ENCODE measurements at places on chromosomes 7 and 10.

- no peak for DNase-seq
These were observed 104.0 kb upstream of the ZEB1 start for GRCh38 chr10:31215052-31215451.

GRCh38 chr7:4030346-4030950 is 651.6 kb upstream of the FOXK1 start:
- no peak for DNase-seq

- DNase-seq, result no peak
These were observed 140.2 kb upstream of the FRMD4A start for GRCh38 chr10:14470920-14471319.

GRCh38 chr7:138814816-138815332 is 16.9 kb upstream of the ATP6V0A4 start:
- no peak for DNase-seq

DNA sequence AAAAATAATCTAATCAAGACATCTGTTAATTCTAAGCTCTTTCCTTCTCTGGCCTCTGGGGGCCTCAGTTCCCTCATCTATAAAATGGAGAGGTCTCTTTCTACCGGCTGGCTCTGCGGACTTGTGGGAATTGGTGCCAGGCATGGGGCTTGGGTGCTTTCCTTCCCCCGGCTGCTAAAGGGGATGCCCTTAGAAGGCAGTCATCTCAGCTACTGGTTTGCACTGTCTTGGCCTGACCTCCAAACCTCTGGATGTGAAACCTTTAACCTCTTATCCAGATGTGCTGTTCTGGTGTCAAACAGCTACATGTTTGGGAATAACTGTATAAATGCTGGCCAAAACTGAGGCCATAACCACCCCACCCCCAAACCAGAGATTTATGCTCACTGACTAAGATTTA is 320.0 kb downstream of the RPS24 start:
- no peak for DNase-seq

DNA sequence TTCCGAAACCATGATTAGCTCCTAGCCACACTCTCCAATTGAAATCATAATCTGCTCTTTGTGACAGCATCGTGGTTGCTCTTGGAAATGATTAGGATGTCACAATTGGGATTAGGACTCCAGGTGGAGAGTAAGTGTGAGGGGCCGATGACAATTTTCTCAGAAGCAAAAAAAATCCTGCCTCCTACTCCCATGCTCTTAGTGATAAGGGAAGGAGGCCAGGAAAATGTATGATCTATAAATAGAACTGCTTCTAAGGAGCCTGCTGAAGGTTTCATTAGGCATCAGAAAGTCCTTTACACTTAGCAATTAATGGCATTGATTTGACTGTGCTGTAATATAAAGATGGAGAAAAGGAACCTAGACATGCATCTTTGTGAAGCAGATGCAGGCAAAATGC is 226.3 kb upstream of the AGK start:
- no peak for DNase-seq

GRCh38 chr10:124236816-124237215 is 143.4 kb upstream of the CHST15 start:
- no peak for DNase-seq

DNA sequence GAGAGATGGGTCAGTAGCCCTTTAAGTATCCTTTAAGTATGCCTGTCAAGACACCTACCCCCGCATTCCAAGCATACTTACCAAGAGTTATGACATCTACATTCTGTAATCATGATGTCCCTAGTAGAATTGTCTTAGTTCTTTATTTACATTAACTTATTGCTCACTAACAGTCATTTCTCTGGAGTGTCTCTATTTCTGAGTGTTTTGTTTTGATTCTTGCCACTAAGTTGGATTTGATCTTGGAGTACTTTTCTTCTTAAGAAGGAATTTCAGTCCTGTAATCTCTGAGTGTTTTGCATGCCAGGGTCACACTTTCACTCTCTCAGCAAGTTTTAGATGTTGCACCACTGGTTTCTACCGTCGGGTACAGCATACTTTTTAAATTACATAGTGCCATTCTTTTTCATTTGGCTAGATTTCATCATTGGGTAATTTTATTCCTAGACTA is 1053.9 kb downstream of the KCNMA1 start:
- DNase-seq, result no peak

- DNase-seq, result no peak
These were observed 35.9 kb downstream of the ADCY1 start for GRCh38 chr7:45610019-45610418.

DNA sequence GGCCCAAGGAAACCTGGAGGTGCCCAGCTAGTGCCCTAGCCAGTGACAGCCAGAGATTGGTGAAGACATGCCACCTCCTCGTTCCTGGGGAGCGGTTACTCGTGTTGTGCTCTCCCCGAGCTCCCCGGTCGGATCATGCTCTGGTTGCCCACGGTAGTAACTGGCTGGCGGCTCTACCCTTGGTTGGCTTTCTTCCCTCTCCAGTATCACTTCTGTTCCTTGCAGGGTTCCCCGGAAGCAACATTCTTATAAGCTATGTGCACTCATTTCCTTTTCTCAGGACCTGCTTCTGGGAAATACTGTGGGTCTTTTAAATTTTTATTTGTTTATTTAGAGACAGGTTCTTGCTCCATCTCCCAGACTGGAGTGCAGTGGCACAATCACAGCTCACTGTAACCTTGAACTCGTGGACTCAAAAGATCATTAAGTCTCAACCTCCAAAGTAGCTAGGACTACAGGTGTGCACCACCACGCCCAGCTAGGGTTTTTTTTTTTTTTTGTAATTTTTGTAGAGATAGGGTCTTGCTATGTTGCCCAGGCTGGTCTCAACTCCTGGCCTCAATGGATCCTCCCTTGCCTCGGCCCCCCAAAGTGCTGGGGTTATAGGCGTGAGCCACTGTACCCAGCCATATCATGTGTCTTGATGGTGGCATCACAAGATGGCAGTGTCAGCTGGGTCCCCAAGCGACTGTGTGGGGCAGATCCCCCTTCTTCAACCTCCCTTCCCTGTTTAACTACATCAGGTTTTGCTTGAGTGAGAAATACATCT is 6.9 kb upstream of the CALHM1 start:
- no peak for DNase-seq

DNA sequence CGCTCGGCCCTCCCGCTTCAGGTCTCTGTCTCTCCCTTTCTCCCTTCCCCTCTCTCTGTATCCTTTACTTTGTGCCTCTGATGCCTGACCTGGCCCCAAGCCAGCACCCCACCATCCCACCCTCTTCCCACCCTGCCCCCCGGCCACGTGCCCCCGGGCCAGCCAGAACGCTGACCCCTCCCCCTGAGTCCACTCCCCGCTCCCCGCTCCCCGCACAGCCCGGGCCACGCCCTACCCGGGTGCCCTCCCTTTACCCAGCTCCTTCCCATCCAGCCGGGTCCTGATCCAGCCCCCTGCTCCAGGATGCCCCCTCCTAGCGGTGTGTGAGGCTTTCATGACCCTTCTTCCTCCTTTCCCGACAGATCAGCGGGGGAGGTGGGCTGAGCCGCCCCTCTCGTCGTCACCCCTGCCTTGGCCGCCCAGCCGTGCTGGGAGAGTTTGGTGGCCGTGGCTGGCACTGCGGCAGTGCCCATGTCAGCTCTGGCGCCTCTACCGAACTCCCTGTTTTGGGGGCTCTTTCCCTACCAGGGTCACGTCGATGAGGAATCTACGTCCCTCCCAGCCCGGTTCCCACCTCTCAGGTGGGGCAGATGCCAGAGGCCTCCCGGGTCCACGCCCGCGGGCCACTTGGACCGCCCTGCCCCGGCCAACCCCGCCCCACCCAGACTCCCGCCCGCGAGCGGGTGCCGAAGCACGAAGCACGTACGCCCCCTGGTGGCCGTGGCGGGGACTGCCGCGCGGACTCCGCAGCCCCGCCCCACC is 127.4 kb downstream of the UBE2H start:
- peak; percentile 97 for DNase-seq

DNA sequence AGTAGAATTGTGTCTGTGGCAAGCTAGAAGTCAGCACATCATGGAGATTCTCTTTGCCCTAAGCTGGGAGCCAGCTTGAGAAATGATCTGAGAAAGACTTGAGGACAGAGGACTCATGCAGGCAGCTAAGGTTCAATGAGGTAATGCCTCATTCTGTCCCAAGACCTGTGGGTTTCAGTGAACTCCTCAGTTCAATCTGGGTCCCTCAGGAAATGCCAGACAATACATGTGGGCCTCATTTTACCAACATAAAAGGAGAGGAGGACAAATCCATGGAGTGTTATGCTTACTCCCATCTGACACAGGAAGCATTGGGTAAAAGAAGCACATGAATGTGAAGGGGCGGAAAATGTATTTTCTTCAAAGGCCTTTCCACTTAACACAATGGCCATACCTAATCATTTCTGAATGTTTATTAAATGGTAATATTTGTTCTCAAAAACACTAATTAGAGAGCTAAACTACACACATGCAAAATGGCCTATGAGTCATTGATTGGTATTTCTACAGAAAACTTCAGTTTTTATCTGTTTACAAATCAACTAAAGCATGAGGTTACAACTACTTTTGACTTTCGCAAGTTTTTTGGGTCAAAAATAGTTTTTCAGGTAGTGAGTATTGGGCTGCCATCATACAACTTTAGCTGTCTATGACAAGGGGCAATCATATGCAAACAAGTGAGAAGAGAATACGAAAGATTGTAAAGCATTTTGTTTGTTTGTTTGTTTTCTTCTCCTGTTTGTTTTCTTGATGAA is 205.3 kb downstream of the CHRM2 start:
- no peak for DNase-seq

DNA sequence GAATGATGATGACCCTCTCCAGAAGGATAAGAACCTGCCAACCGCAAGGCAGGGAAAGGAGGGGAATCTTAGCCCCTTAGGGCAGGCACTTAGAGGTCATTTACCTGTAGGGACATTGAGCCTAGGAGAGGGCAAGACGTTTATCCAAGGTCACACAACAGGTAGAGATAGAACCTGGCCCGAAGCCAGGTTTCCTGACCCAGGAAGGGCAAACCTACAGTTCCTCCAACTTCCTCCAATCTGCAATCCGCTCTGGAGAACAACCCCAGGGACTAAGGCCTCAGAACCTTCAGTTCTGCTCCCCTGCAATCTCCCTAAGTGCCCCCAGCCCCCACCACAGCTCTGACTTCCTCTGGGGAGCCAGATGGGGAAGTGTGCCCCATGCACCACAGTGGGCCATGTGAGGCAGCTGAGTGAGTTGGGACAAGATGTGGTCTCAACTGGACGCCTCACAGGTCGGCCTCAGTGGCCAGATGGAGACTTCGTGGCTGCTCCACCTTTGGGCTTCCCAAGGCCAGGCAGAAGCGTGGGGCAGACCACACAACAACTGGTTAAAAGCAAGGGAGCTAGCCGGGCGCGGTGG is 1.4 kb upstream of the PSAP start:
- no peak for DNase-seq

- no peak for DNase-seq
These were observed 866.3 kb downstream of the ANKRD7 start for GRCh38 chr7:119090851-119091250.

DNA sequence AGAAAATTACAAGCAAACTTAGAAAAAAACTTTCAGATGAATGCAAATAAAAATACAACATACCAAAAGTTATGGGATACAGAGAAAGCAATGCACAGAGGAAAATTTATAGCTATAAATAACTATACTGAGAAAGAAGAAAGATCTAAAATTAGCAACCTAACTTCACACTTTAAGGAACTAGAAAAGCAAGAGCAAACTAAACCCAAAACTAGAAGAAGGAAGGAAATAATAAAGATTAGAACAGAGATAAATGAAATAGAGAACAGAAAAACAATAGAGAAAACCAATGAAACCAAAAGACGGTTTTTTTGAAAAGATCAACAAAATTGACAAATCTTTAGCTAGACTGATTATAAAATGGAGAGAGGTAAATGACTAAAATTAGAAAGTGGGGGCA is 9.6 kb upstream of the STRA8 start:
- no peak for DNase-seq

DNA sequence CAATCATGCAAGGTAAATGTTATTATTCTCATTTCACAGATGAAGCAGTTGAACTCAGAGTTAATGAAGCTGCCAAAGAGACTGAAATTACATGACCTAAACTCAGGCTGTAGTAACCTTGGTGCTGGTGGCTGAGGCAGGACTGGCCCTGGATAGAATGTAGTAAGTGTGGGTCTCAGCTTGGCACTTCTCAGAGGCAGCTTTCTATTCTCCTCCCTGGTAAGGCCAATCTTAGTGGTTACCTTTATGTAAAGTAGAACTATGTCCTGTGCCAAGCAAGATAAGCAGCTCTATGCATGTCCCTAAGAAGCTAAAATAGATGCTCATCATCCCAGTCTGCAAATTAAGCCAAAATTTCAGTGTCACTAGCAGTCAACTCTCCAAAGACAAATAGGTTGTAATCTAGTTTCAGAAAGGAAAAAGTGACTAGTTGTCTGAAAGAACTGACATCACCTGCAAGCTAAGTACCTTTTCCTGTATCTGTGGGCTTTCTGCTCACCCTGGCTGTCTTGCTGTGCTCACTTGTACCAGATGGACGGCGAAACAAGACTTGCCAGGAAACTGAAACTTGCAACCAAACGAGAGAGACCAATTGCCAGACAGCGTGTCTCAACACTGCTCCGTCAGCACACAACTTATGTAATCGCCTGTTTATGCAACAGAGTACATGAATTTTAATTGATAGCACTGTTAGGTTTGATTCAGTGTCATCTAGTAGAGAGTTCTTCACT is 43.7 kb downstream of the CH25H start:
- no peak for DNase-seq

DNA sequence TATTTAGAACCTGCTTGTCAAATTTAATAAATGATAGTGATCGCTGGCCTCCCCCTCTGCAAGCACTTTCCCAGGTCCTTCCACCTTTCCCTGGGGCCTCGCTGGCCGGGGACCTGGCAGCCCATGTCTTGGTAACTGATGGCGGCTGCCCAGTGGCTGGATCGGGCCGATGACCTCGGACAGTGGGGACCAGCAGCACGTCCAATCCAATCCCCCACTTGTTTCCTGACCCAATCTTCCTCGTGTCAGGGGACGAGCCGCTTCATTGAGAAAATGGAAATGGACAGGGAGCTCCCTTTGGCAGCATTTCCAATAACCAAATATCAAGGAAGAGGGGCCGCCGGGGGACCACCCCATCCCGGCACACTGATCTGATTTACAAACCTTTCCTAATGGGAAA is 17.2 kb downstream of the EBF3 start:
- DNase-seq, result no peak

DNA sequence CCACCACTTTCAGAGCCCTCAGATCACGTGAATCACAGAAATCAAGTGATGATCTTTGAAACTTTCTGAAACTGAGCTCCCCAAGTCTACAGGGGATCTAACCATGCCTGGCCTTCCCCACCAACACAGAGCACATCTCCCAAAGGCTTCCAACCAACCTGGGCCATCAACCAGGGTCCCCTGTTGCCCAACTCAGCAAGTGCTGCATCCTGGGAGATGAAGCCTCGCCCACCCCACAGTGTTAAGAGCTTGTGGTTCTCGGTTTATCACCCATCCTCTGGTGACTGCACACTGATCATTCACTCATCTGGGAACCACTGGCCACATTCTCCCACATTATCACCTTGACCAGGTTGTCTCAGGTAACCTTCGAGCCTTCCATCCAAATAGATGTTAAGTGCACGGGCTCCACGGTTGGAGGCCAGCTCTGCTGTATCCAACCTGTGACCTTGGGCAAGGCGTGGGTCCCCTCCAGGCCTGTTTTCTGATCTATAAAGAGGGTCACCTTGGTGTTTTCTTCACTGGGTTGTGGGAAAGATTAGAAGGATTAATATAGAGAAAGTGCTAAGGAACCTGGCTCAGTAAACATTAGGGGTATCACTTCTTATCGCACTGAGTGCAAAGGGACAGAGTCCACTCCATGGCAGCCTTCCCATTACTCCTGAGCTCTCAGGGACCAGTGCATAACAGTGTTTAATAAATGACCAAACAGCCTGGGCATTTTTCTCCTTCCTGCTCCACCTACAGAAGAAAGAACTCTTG is 3.6 kb downstream of the ZNF488 start:
- DNase-seq, result no peak

- DNase-seq, result no peak
These were observed 97.5 kb upstream of the OIT3 start for GRCh38 chr10:72796042-72796441.

All from nephron progenitor cell (in vitro differentiated cells).